CD8-positive, alpha-beta T cell (primary cell): ENCODE measurements at places on chromosomes 3 and 15.

DNA sequence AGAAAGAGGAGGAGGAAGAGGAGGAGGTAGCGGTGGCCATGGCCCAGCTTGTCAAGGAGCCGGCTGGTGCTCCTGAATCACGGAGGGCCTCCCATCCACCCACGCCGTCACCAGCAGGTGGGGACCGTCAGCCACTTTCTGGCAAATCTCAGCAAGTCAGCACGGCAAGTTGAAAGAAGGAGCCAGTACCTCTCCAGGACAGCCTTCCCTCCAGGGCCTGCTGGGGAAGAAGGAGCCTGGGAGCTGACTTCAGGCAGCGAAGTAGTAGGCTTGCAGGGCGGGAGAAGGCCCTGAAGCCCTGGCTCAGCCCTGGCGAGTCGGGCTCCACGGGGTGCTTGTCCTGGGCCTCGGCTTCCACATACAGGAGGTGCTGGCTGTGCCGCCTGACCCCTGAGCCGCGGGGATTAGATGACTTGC lies 99.2 kb upstream of the TRPM1 start:
- DNase-seq = peak; percentile 55

DNA sequence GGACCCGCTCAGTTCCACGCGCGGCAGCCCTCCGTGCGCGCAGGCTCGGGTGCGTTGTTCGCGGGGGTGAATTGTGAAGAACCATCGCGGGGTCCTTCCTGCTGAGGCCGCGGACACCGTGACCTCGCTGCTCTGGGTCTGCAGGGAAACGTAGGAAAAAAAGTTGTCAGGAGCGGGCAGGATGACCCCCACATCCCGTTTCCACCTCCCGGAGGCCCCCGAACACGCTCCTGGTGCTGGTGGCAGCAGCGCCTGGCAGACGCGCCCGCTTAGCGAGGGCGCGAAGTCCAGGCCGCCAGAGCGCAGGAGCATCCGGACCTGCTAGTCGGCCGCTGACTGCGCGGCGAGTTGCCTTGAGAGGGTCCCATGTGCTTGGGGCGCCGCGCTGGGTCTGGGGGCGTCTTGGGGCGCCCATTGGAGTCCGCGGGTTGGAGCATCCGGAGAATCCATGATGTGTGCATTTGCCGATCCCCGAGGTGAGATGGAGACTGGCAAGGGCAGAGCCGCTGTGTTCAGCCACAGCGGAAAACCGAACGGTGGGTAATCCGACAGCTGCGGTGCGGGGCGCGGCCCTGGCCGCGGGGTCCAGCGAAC lies 520 bp downstream of the GREM1 start:
- DNase-seq = no peak

DNA sequence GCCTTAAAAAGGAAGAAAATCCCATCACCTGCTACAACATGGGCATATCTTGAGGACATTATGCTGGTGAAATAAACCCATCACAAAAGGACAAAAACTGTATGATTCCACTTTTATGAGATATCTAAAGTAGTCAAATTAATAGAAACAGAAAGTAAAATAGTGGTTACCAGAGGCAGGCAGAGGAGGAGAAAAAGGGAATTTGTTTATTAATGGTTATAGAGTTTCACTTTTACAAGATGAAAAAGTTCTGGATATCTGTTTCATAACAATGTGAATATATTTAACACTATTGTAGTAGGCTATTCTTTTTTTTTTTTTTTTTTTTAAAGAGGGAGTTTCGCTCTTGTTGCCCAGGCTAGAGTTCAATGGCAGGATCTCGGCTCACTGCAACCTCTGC lies 40.4 kb downstream of the DPH3 start:
- DNase-seq = no peak

DNA sequence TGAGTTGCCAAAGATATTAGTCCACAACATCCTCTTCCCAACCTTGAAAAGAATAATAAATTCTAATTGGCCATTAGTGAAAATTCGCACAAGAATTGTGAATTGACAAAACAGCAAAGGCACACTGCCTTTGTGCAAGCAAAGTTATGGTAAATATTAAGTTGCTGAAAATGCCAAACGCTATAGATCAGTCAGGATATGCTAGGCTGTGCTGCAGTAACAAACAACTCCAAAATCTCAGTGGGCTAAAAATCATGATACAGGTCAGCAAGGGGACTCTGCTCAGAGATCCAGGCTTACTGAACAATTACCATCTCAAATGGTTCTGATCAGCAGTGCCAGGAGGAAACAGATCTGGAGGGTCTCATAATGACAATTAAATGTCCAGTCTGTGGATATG lies 238.0 kb upstream of the IGF1R start:
- no peak for DNase-seq

GRCh38 chr3:24520976-24521419 lies 26.3 kb upstream of the THRB start:
- DNase-seq = no peak

DNA sequence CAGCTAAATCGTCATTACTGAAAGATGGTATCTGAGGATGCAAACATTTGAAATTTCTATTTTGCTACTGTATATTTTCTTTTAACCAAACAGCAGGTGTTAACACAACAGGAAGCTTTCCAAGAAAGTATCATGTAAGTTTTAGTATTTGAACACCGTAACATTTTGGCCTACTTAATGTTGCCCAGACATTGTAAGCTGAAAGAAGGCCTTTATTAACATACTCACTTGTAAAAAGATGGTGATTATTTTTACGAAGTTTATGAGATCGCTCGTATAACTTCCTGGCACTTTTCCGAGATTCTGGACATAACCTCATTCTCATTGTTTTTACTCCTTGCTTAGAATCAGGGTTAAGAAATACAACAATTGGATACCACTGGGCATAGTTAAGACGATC lies 95.7 kb downstream of the TJP1 start:
- no peak for DNase-seq

DNA sequence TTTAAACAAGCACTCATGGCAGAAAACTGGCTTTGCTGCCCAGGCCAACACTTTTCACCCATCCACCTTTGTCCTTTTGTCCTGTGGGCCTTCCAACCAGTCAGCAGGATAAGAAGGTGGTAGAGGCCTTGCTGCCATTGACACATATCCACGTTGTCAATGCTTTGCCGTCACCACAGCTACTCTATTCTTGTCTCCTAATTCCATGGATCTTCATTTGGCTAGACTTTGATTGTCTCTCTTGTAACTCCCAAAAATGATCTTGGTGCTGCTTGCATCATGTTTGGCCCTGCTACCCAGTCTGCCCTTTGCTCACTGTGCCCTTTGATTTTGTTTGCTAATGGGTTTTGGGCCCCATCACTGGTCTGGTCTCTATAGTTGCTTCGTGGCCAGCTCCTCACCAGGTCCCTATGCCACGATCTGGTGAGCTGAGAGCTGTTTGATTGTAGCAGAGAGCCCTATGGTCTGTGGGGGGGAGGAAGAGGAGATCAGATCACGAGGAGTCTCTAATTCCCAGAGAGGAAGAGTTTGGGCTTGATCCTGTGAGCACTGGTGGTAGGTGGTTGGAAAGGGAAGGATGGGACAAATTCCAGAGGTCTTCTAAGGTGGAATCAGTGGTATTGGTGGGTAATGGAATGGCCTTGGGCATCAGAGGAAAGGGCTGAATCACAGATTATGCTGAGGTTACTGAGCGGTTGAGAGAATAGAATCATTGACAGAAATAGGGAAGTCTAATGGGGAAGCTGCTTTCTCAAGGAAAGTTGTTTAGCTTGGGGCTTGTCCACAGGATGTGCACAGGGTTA lies 40.3 kb downstream of the ABHD2 start:
- no peak for DNase-seq

- DNase-seq = no peak
Measured at GRCh38 chr3:125990253-125990970, 21.4 kb downstream of the ROPN1B start.

DNA sequence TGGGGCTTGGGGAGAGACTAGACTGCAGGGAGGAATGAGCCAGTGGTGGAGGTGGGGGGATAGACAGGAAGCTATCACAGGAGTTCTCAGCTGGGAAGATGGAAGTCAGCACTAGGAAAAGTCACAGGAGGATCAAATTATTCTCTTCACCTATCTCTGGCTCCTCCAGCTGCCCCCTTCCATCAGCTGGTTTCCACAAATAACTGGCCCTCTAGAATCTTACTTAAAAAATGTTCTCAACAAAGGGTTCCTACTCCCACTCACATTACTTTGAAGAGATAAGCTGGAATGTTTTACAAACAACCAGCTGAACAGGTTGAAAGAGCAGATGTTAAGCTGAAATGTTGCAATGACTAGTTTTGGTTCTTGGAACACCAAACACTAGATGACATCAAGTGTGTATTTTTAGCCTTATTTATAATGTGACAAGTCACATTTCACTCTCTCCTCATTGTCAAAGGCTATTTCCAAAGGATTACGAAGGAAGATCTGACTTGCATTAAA lies 102.7 kb upstream of the AADACL2 start:
- DNase-seq = no peak

DNA sequence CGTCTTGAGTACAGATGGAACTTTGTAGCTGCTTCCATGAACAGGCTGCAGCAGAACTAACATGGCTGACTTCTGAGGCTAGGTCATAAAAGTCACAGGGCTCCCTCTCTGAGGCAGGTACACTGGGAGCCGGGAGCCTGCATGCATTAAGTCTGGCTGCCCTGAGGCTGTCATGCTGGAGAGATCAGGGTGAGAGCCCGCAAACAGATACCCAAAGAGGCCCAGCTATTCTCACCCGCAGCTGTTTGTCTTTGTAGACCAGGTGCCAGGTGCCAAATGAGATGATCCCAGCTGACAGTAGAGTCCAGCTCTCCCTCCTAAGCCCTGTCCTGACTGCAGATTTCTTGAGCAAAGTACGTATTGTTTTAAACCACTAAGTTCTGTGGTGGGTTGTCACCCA lies 8.6 kb upstream of the SLCO3A1 start:
- DNase-seq = no peak

- peak; percentile 75 for DNase-seq
Measured at GRCh38 chr15:63605816-63606215, 8.6 kb downstream of the FBXL22 start.

DNA sequence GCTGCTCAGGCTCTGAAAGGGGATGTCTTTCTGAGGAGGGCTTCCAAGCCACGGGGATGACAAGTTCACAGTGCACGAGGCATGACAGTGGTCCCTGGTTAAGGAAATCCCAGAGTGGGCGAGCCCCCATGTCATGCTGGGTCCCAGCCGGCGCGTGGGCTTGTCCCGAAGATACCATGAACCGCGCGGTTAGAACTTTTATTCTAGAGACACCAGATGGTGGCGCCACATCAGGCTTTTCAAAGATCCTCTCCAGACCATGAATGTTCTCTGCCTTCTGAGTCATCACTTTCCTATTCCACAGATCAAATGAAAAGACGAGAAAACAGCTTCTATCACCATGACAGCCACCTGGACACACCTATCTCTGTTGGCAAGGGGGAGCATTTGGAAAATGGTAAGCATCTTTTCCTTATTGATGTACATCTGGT lies 227.8 kb upstream of the LYSMD4 start:
- no peak for DNase-seq

GRCh38 chr3:161372321-161373260 lies 1.3 kb upstream of the SPTSSB start:
- DNase-seq = peak; percentile 23

GRCh38 chr3:29226706-29227105 lies 54.2 kb upstream of the RBMS3 start:
- no peak for DNase-seq

DNA sequence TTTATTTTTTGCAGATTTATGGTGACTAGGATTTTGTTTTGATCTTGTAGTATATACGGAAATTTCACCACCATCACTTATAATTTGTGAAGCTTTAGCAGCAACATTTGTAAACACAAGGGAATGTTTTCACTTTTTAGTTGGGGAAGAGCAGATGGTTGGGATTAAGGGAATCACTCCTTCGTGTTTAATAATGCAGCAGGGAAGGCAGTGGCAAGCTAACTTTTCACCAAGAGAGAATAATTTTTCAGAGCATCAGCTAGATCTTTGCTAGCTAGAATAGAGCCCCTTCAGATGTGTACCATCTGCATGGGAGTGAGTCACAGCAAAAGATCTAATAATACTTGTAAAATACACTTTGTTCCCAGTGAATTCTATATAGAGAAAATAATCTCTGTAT lies 632.7 kb downstream of the CADM2 start:
- DNase-seq = no peak

DNA sequence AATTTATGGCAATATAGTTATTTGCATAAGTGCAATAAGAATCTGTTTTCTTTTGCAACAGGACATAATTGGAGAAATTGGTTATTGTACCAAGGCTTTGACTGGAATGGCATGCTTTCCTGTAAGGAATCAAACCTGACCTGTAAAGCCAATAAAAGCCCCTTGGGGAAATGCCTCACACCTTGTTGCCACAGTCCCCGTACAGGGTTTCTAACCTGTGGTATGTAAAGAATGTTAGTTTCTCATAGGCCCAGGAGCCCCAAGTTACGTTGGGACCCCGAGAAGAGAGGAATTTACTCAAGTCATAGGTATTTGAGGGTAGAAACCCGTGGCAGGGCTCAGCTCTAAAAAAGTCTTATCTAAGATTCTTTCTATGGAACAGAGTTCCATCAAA lies 441.4 kb downstream of the IGSF11 start:
- no peak for DNase-seq

- no peak for DNase-seq
Measured at GRCh38 chr15:67107014-67107812, 41.8 kb downstream of the SMAD3 start.

GRCh38 chr15:50814634-50815033 lies 49.1 kb upstream of the SPPL2A start:
- DNase-seq = no peak

GRCh38 chr3:153026026-153026425 lies 136.0 kb upstream of the RAP2B start:
- no peak for DNase-seq

DNA sequence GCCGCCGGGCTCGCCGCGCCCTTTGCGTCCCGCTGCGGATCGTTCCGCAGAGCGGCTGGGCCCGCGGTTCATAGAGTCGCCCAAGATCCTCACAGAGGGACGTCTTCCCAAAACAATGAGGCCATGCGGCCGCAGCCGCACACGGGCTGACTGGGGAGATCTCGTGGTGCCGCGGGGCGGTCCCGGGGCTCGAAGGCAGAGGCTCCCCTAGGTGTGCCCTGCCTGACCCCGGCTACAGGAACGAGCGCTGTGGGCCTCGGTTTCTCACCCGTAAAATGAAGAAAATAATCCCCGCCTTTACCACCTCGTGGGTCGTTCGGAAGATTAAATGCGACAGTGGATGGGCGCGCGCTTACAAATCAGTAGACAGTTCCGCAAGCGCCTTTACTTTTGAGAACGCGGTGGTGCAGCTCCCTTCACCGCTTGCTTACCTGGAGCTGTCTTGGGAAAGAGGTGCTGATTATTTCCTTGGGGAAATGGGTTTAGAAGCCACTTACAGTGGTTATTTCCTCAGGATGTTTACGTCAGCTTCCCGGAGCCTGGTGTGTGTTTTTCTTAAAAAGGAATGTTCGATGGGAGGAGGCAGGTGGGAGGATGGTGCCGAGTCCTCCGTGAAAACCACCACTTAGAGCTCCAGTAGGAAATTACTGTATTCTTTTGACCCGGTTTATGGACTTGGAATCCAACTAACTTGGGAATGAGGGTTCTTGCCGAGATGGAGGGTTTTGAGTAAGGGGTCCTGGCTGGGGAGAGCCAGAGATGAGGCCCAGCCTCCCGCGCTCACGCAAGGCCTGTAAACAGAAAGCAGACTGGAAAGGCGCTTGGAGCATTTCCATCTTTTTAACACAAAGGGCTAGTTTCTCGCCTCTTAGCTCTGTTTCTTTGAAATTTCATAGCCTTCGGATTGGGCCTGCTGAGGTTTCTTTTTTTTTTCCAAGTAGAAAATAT lies 1.9 kb upstream of the MEX3B start:
- no peak for DNase-seq
